ENCODE measurements at places on chromosomes 5 and 9.

DNA sequence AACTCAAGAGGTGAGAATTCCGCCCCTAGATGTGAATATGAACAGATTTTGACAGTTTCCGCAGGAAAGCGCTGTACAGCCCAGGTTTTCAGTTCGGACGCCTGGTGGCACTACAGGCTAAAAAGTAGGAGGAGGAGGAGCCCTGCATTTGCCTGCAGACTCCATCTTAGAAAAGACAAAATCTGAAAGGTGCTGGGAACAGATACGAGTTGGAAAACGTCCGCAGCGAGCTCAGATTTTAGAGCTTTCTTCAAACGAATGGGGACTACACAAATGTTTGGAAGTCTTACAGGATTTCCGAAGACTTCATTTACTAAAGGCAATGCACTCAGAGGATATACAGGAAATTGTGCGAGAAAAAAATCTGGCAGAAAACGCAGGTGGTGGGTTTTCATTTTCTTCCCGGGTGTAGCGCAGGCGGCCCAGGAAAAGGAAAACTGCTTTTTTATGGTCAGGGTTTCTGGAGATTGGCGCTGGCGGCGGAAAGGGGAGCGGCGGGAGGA, 9.9 kb upstream of the PCDHB2 start:
- DNase-seq, result peak; percentile 71

GRCh38 chr5:133141746-133142145, 89.9 kb downstream of the HSPA4 start:
- DNase-seq, result no peak

GRCh38 chr9:27548055-27548741, 18.6 kb upstream of the MOB3B start:
- DNase-seq, result peak; percentile 48

- no peak for DNase-seq
These were observed 59.8 kb downstream of the TNFSF15 start for GRCh38 chr9:114745879-114746550.

DNA sequence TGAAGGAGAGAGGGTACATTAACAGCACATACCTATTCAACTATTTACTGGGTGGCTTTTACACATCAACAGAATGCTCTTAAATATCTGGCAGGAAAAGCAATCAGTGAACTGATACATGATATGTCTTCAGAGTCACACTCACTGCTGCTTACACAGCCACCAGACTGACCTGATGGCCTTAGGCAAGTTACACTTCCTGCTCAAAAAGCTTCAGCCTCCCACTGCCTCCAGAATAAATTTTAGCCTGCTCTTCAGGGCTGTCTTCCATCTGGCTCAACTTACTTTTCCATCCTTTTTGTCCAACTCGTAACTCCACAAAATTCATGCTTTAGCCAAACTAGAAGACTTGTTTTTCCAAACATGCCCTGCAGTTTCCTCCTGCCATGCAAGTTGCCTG, 10.7 kb downstream of the LOX start:
- DNase-seq, result no peak

GRCh38 chr9:38015266-38015665, 53.8 kb downstream of the SHB start:
- DNase-seq, result no peak

DNA sequence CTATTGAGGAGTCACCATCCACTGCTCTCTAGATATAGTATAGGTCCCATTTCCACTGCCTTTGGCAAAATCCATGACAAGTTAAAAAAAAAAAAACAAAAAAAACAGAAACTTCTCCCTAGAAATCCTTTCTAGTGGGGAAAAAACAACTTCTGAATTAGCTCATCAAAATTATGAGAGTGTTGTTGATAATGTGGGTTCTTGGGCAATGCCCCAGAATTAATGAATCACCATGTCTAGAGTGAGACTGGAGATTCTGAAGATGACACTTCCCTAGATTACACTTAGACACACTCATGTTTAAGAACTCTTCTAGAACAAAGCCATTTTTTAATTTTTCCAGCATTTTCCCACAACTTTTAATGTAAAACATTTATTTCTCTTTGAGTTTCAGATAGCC, 728.0 kb upstream of the C9orf72 start:
- DNase-seq, result no peak

GRCh38 chr9:128863647-128864046, 18.1 kb downstream of the KYAT1 start:
- DNase-seq, result peak; percentile 30

DNA sequence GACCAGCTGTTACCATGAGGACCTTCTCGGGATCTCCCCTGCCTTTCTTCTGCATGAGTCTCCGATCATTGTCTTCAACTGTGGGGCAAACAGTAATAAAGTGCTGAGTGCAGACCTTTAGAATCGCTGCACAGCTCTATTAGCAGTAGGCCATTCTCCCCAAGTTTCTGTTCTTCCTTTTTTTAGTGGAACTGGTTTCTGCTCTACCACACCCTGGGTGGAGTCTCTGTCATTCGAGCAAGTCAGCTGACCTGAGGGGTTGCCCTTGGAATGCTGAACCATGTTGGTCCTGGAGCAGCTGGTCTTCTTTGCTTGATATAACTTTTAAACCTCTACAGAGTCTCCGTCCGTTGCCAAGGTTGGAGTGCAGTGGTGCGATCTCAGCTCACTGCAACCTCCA, 33.4 kb upstream of the GNPDA1 start:
- no peak for DNase-seq

Data from HFFc6 (cell line).